Fibroblast of skin of left quadriceps (primary cell): ENCODE measurements at places on chromosomes 3 and 15.

DNA sequence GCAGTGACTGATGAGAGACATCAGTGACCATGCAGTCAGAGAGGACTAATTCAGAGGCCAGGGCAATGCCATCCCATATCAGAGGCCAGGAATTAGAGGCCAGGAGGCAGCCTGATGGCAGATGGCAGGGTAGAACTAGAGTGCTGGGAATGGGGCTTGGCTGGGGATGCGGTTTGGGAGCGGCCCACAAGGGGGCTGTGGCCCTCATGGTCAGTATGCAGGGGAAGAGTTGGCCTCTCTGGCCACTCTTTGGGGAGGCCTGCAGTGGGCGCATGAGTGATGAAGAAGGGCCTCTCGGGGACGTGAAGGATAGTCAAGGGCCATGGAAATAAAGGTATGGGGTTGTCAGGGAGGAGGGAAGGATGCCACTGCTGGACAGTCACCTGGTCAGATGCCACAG lies 101.7 kb downstream of the EEFSEC start:
- no peak for DNase-seq

- DNase-seq: no peak
Observed at GRCh38 chr15:86743283-86743903, 663.7 kb downstream of the AGBL1 start.

- no peak for DNase-seq
Observed at GRCh38 chr15:46293550-46293949, 658.7 kb downstream of the SQOR start.

GRCh38 chr15:43085921-43086320 lies 19.9 kb downstream of the UBR1 start:
- DNase-seq: no peak

DNA sequence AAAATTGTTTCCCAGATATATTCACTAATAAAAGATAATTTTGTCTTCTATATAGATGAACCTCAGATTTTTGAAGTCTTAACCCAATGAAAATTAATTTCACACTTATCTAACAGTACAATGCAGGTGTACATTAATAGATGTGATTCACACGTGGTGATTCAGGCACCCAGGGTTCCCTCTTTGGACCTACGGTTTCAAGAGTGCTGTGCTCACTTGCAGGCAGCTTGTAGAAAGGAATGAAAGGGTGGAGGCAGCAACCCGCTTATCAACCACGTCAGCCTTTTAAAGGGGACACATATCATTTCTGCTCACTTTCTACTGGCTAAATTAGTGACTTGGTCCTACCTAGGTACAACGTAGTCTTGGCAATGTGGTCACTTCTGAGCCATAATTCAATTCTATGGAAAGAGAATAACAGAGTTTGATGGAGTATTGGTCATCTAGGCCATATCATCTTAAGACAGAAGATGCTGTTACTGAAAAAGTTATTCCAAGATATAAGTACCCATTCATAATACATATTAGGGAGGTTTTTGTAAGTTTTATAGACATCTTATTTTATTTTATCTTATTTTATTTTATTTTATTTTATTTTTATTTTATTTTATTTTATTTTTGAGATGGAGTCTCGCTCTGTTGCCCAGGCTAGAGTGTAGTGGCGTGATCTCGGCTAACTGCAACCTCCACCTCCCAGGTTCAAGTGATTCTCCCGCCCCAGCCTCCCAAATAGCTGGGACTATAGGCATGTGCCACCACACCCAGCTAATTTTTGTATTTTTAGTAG lies 37.9 kb downstream of the ACP3 start:
- no peak for DNase-seq

GRCh38 chr3:115825046-115825445 lies 201.7 kb downstream of the GAP43 start:
- peak; percentile 38 for DNase-seq

GRCh38 chr3:109728861-109729494 lies 391.6 kb upstream of the DPPA4 start:
- DNase-seq: no peak

GRCh38 chr15:75639709-75640482 lies at the start of gene IMP3:
Gene IMP3, minus strand, starts transcription at chr15:75640224. Its CDS starts 56 bp downstream, at chr15:75640168.
- peak; percentile 91 for DNase-seq

DNA sequence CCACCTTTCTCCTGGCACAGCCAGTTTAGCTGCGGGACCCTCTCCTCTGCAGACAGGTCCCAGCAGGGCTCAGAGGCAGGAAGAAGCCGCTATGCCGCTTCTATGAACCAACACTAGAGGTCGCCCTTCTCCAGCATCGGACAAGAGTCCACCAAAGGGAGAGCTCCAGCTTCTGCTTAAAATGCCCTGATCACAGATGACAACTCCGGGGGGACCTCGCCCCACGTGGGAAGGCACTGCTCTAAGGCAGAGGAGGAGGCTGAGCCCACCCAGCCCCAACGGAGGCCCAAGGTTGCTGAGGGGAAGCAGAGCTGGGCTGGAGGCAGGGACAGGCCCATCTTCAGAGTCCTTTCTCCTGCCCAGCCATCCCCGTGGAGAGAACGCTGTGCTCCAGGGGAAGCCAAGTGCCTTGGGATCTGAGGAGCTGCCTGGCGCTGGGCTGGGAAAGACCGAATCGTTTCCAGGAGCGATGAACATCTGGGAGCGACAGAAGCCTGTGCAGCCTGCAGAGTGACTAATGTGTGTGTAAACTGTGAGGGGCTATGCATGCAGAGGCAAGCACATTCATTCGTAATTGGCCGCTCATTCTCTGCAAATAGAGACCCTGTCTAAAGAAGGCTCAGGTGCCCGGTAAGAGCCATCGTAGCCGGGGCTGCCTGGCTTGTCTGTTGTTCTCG lies 43.5 kb upstream of the BDH1 start:
- DNase-seq: peak; percentile 36

DNA sequence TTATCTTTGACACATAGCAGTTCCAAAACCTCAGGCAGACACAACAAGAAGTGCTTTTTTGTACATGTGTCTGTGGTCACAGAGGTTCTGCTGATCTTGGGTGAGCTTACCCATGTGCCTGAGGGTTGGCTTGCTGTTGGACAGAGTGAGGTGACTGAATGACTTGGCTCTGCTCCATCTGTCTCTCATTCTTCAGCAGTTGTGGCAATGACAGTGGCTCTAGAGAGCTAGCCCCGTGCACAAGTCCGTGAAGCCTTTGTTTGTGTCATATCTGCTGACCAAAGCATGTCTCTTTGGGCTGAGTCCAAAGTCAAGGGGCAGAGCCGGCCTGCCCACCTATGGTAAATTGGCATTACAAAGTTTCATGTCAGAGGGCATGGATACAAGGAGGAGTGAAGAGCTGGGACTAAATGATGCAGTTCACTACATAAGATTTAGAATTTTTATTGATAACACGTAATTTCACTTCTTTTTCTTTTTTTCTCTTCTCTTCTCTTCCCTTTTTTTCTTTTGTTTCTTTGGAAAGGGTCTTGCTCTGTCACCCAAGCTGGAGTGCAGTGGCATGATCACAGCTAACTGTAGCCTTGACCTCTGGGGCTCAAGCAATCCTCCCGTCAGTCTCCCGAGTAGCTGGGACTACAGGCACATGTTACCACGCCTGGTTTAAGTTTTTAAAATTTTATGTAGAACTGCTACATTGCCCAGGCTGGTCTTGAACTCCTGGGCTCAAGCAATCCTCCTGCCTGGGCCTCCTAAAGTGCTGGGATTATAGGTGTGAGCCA lies 77.9 kb downstream of the ITPR1 start:
- no peak for DNase-seq

- no peak for DNase-seq
Observed at GRCh38 chr3:3071136-3071535, 39.0 kb downstream of the IL5RA start.

GRCh38 chr3:53824795-53825194 lies 21.4 kb downstream of the CHDH start:
- DNase-seq: no peak

GRCh38 chr3:71152892-71153265 lies 430.6 kb downstream of the FOXP1 start:
- DNase-seq: no peak

- no peak for DNase-seq
Observed at GRCh38 chr3:98580401-98581386, 12.7 kb downstream of the CPOX start.

GRCh38 chr15:47987461-47987860 lies 133.3 kb upstream of the SLC24A5 start:
- DNase-seq: no peak

GRCh38 chr3:180624714-180625113 lies 22.8 kb downstream of the TTC14 start:
- DNase-seq: no peak
